HTR-8/SVneo (cell line): ENCODE measurements at places on chromosomes 5 and 9.

- DNase-seq = no peak
These were observed 508.1 kb upstream of the BRINP1 start for GRCh38 chr9:119877306-119877705.

GRCh38 chr9:133424187-133424586 is 2.0 kb downstream of the ADAMTS13 start:
- no peak for DNase-seq

DNA sequence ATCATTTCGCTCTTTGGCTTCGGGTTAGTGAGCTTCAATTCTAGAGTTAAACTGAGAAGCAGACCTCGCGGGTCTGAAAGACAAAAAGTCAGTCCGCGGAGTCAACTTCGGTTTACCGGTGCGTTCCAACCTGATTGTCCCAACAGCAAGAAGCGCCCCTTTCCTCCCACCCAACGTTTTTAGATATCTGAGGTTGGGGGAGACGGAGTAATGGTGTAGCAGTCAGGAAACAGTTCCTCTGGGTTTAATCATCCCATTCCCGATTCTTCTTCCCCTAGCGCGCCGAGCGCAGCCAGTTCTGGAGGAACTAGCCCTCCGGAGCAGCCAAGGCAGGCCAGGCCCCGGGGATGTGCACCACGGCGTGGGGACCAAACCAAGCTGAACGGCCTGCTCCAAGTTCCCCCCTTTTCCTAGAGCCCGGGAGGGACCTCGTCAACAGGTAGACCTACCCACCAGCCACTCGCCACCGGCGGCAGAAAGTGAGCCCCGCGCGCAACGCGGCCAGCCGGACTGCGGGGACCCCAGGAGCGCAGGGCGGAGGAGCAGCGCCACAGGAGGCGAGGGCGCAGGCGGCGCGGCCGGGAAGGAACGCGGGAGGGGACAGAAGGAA is 622 bp upstream of the ISL1 start:
- no peak for DNase-seq

DNA sequence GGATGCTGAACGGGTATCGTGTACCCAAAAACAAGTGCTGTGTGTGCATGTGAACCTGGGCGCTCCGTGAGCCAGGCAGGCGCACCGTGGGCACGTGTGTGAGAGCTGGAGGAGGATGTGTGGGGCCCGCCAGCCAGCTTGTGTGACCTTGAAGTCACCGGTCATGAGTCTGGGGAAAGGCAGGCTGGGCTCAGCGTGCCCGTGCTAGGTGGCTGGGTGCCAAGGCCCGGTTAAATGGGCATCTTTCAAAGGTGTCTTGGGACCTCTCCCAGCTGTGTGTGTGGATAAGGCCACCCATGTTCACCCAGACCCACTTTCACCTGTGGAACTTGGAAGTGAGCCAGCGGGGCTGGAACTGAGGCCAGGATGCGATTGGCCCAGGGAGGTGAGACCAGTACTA is 3.4 kb downstream of the KCNT1 start:
- DNase-seq = no peak

DNA sequence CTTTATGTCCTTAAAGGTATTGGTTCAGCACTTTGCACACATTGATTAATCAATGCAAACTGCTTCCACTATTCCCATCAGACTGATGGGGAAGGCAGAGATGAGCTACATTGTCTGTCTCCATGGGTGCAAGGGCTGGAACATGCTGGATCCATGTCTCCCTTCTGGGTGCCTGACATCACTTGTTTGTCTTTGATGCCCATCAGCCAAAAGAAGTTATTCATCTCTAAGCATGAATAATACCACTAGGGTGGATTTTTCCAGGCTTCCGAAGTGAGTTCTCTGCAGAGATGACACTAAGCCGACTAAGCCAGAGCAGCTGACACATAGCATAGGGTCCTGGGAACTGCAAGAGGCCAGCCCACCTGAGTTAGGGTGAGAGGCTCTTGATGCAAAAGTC is 8.7 kb downstream of the FGF1 start:
- no peak for DNase-seq

DNA sequence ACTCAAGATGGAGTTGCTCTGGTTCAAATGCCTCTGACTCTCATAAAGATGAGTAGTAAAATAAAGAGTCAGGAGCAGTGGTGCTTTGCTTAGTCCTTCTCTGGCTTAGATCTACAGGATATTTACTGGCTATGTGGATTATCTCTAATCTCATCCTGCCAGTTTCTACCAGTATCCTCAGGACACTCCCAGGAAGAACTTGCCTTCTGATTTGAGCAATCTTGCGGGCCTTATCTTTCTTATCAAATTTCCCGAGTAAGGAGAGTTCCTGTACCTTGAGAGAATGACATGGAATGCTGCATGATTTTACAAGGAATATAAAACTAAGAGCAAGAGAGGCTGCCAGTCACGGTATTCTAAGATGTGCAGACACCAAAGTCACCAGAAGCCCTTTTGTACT is 364.0 kb downstream of the ARHGEF28 start:
- no peak for DNase-seq

- no peak for DNase-seq
These were observed 11.8 kb downstream of the LMX1B start for GRCh38 chr9:126625329-126626126.

- DNase-seq = no peak
These were observed 171.2 kb downstream of the TMEM167A start for GRCh38 chr5:82905986-82906385.

GRCh38 chr9:131190191-131190590 is 64.8 kb downstream of the NUP214 start:
- DNase-seq = no peak

- no peak for DNase-seq
These were observed 4.5 kb downstream of the NOXA1 start for GRCh38 chr9:137427454-137428310.

- DNase-seq = no peak
These were observed 72.3 kb downstream of the C9orf153 start for GRCh38 chr9:86187121-86187520.

DNA sequence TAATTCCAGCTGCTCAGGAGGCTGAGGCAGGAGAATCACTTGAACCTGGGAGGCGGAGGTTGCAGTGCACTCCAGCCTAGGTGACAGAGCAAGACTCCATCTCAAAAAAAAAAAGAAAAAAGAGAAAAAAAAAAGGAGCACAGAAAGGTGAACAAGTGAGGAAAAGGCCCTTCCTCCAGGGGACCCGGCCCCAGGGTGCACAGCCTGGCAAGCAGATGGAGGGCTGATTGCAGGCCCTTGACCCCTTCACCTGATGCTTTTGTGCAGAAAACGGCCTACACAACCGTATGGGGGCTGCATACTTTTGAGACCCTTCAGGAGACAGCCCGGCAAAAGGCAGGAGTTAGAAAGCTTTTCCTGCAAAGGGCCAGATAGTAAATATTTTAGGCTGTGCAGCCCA is 33.9 kb downstream of the HRH2 start:
- DNase-seq = no peak

- DNase-seq = no peak
These were observed 88.6 kb downstream of the EHMT1 start for GRCh38 chr9:137707361-137707760.

- no peak for DNase-seq
These were observed 274.6 kb downstream of the ARHGEF28 start for GRCh38 chr5:73900566-73900965.

- no peak for DNase-seq
These were observed 26.1 kb downstream of the GLT6D1 start for GRCh38 chr9:135612981-135613910.

DNA sequence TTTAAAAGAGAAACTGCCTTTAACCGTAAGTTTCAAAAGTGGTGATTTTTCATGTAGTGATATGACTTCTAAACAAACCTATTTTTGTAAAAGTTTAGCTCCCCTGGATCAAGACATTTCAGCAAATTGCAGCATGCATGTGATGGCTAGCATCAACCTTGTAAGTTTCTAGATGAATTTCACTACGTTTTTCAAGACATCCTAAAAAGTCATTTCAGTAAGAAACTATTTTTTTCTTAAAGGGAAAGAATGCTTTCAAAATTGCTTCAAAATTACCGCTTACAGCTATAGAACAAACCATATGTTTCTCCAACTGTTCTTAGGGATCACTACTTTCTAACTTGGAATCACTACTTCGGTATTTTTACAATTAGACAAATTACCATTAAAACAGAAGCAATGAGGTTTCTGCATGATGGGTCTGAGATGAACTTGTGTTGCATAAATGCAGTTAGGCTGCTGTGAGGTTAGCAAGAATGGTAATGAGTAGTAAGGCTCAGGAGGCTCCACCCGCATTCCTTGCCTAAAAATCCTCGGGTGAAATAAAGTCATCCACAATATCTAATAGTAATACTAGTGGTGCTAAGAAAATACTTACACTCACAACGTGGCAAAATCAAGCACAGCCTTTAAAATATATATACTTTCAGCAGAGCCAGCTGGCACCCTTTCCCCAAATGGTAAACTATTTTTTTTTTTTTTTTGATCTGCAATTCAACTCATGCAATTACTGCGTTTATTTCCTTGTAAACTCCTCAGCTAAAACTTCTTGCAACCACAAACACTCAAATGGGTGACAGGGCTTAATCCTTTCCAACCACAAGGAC is 53.8 kb downstream of the CDC14B start:
- DNase-seq = peak; percentile 18

- no peak for DNase-seq
These were observed 229.0 kb downstream of the ARL15 start for GRCh38 chr5:54081415-54081814.

- DNase-seq = no peak
These were observed 191.7 kb downstream of the CDK5RAP2 start for GRCh38 chr9:120388003-120388855.

DNA sequence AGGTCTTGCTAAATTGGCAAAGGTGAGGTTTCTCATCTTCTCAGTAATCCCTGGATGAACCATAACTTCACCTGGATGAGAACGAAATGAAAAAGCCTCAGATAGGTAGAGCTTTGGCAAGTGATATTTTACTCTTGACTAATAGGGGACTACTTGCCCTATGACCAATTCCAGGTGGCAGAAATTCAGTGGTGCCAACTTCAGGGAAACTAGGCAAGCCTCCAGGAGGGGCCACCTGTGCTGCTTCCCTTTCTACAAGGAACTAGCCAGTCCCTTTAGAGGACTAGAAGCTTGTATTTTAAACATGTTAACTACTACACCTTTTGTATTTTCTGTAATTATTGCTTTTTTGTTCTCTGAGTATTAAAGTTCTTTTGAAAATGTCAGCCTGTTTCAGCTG is 169.0 kb upstream of the GRIA1 start:
- DNase-seq = no peak

DNA sequence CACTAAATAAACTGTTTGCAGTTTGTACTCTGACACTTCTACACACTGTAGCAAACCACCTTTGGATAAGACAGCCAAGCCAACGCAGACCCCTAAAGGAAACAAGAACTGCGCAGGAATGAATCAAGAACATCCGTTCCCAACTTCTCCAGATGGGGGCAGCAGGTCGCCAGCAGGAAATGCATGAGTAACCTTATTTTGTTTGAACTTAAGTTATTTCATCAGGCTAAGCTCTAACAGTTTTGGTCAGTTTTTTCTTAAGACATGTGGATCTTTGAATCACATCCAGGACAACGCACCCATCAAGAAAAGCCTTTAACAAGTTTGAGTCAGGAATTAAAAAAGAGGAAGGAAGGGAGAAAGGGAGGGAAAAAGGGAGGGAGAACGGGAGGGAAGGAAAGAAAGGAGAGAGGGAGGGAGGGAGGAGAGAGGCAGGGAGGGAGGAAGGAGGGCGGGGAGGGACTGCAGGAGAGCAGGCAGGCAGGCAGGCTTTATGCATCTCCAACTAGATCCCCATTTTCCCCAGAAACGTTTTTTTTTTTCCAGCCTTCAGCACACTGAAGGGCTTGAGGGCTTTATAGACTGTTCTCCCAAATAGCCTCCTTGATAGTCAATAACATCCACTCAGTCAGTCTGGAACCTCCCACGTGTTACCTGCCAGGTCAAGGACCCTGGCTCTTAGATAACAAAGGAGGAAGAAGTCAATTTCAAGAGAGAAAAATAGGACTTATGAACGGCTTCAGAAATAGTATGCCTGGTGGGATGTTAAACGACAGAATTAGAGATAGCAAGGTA is 22.2 kb downstream of the BHMT start:
- peak; percentile 49 for DNase-seq

GRCh38 chr9:38343037-38343436 is 49.5 kb upstream of the ALDH1B1 start:
- DNase-seq = no peak

GRCh38 chr9:98766586-98766985 is 29.8 kb downstream of the ANKS6 start:
- DNase-seq = no peak

- DNase-seq = no peak
These were observed 90.5 kb downstream of the NRG2 start for GRCh38 chr5:139952574-139952973.

DNA sequence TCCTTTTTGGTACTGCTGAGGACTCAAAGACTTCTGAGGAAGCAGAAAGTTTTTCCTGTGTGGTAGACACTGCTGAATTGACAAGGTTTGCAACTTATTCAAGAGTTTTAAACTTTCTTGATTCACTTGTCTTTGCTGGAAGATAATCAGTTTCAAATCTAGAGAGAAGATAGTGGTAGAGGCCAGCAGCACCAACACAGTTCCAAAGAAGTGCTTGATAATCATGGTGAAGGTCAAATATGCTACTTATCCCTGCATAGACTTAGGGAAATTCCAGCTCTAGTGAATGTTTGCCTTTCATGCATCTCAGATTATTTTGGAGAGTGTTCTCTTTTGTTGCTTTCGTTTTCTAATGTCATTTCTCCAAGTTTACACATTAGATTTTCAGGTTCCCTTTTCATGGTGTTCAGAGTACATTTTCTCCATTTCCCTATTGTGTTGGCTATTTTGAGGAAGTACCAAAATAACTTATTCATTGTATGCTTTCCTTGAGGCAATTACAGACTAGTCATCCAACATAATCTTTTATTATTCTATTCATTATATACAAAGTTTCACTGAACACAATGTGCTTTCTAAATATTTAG is 550 bp downstream of the IFNE start:
- no peak for DNase-seq

- DNase-seq = no peak
These were observed 4.4 kb upstream of the IL3 start for GRCh38 chr5:132055808-132056609.

- no peak for DNase-seq
These were observed 7.8 kb upstream of the IL12B start for GRCh38 chr5:159338118-159338517.

DNA sequence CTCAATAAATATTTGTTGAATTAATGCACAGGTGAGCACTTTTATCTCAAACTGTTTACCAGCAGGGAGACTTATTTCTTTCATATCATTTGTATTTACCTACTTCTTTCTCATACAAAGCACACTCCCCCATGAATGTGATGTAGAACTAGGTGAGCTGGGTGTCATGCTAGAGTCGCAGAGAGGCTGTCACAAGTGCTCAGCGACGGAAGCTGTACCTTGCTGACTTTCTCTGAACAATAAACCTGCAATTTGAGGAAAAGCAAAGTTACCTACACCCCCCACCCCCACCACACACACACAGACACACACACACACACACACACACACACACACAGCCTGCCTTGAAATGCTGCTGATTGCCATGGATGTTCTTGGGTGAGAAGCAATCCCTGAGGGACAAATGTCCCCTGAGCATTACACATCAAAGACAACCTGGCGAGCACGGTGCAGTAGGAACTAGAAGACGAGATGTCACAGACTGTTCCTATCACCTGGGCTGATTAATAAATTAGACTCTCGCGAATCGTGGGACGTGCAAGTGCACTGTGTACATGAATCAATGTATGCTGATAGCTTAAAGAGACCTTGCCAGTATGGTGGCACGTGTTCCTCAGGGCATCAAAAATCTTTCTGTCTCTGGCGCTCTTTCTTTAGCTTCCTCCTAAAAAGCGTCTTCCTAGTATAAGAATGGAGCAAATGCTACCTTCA is 66.1 kb downstream of the BRINP1 start:
- no peak for DNase-seq
